ENCODE measurements at places on chromosomes 4 and X.
A peak's percentile ranks its signal among the peaks of the same experiment; 100 is the strongest.

GRCh38 chr4:129804461-129804981 lies 708.6 kb downstream of the C4orf33 start:
- DNase-seq: no peak

DNA sequence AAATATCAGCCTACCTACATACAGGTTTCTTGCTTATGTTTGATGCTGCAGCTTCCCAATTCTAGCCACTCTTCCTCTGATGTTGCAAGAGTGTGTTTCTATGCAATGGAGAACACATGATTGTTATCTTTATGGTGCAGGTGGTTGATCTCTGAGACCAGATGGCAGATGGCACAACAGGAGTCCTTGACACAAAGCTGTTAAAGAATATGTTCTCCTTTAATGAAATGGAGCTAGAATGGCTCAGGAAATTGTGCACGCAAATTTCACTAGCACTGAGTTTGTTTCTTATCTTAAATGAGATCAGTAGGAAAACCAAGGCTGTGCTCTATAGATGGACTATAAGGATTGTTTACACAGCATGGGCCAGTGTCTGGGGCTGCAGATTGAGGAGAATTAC lies 29.9 kb upstream of the TTC29 start:
- no peak for DNase-seq

GRCh38 chrX:56762220-56762619 lies 33.2 kb downstream of the NBDY start:
- no peak for DNase-seq

DNA sequence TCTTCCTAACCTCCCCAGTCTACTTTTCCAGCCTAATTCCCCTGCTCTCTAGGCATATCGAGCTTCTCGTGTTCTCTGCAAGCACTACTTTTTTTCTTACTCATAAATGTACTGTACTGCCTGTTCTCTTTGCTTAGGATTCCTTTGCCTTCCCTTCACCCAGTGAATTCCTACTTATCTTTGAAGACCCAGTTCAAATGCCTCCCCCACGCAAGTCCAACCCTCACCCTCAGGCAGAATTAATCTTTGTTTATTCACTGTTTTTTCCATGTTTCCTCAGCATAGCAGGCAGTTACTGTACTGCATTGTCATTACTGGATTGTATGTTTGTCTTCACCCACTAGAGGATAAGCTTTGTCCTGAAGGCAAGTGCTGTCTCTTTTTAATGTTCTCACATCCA lies 287.7 kb downstream of the BMPR1B start:
- no peak for DNase-seq

DNA sequence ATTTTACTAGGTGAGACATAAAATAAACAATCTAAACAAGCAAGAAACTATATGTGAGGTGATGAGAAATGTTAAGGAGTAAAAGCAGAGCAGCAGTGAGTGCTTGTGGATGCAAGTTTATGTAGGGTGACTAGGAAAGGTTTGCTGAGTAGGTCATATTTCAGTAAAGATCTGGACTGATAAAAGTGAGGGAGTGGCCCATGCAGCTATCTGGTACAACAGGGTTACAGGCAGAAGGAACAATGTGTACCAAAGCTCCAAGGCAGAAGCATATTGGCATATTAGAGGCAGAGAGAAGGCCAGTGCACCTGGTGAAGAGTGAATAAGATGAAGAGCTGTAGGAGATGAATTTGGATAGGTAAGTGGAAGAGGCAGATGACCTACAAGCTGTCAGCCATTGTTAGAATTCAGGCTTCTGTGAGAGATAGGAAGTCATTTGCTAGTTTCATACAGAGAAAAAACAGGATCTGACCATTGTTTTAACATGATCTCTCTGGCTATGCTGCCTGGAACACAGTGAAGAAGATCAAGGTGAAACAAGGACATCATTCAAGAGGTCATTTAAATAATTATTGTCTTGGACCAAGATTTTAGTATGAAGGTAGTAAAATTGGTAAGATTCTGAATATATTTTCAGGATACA lies 274.6 kb downstream of the ANKRD50 start:
- DNase-seq: no peak

GRCh38 chr4:8118035-8118434 lies 40.6 kb downstream of the ABLIM2 start:
- DNase-seq: no peak

DNA sequence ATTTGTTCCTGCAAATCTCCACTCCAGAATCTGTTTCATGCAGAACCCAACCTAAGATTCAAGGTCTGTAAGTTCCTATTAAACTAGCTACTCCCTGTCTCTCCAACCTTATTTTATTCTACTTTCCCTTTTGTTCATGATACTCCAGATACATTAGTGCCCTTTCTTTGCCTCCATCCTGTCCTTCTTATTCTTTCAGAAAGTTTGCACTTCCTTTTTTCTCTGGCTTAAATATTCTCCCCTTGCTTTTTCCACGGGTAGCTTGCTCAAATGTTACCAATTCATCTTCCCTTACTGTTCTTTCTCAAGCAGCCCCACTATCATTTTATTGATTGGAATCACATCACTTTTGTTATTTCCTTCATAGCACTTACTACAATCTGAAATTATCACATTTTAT lies 72.1 kb downstream of the CAMK2D start:
- no peak for DNase-seq

- DNase-seq: no peak
These were observed 34.2 kb downstream of the TAPT1 start for GRCh38 chr4:16192057-16192456.

GRCh38 chrX:118839334-118839958 lies 15.8 kb downstream of the ZCCHC12 start:
- DNase-seq: peak; percentile 60

DNA sequence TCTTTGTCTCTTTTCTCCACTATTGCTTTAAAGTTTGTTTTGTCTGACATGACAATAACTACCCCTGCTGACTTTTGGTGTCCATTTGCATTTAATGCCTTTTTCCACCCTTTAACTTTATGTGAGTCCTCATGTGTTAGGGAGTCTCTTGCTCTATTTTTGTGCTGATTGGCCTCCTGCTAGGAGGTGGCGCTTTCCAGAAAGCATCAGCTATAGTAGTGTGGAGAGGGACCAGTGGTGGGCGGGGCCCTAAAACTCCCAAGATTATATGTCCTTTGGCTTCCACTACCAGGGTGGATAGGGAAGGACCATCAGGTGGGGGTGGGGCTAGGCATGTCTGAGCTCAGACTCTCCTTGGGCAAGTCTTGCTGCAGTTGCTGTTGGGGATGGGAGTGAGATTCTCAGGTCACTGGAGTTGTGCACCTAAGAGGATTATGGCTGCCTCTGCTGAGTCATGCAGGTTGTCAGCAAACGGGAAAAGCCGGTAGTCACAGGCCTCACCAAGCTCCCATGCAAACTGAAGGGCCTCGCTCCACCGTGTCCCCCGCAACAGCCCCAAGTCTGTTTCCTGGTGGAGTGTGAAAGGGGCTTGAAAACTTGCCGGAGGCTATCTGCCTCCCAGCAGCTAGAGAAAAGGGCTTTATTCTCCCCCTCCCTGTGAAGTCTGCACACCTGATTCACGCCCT lies 156.3 kb downstream of the CPEB2 start:
- DNase-seq: no peak

- DNase-seq: no peak
These were observed 257.1 kb downstream of the BCOR start for GRCh38 chrX:39840581-39841093.

- DNase-seq: no peak
These were observed 12.5 kb downstream of the BLOC1S4 start for GRCh38 chr4:6728320-6729029.

GRCh38 chr4:825063-825970 lies 612 bp downstream of the CPLX1 start:
- DNase-seq: peak; percentile 50

- DNase-seq: no peak
These were observed 118.5 kb upstream of the OTUD4 start for GRCh38 chr4:145298885-145299284.

DNA sequence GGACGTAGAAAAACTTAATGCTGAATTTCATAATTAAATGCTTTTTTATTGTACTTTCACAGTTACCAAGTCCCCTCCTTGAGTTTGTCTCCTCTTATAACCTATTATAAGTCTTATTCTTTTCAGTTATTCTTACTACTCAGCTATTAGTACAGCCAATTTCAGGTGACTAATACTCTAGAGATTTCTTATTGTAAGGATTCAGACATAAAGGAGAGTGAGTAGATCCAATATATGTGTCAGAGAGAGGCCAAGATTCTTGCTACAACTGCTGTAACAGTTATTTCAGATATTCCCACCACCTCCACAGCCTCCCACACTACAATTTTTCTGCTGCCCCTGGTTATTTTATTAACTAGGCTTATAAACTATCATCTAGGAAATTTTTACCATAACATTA lies 274.5 kb downstream of the GPAT3 start:
- no peak for DNase-seq

DNA sequence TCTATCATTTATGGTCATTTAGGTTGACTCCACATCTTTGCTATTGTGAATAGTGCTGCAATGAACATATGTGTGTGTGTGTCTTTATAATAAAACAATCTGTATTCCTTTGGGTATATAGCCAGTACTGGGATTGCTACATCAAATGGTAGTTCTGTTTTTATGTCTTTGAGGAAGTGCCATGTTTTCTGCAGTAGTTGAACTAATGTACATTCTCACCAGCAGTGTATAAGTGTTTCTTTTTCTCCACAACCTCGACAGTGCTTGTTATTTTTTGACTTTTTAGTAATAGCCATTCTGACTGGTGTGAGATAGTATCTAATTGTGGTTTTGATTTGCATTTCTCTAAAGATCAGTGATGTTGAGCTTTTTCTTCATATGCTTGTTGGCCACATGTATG lies 80.5 kb downstream of the ARHGAP6 start:
- no peak for DNase-seq

- no peak for DNase-seq
These were observed 21.1 kb downstream of the AIFM1 start for GRCh38 chrX:130144509-130144908.

GRCh38 chrX:27555514-27555913 lies 34.6 kb upstream of the DCAF8L2 start:
- DNase-seq: no peak

- DNase-seq: no peak
These were observed 15.7 kb upstream of the AP1S2 start for GRCh38 chrX:15870310-15870709.
